NCI-H446 treated with DMSO at 0.1 percent for 48 hours (cell line): ENCODE measurements at places on chromosomes 7 and 10.

DNA sequence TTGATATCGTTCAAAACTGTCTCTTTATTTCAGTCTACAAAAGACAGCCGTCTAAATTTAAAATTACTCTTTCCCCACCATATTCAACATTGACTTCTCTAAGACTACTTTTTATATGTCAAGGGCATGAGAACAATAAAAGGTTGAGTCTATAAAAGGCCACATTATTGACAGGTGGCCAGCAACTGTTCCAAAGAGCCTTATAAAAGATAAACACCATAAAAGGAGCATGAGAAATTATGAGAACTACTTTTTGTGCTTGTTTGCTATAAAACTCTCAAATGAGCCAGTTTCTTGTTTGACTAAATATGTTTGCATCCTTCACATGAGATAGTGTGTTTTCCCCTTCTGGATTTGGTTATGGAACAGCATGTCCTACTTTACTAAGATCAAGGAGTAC is 189.2 kb downstream of the THSD7A start:
- no peak for DNase-seq

- no peak for DNase-seq
Observed at GRCh38 chr7:154419344-154419743, 367.1 kb downstream of the DPP6 start.

GRCh38 chr7:47539398-47540052 is 42.4 kb downstream of the TNS3 start:
- no peak for DNase-seq

DNA sequence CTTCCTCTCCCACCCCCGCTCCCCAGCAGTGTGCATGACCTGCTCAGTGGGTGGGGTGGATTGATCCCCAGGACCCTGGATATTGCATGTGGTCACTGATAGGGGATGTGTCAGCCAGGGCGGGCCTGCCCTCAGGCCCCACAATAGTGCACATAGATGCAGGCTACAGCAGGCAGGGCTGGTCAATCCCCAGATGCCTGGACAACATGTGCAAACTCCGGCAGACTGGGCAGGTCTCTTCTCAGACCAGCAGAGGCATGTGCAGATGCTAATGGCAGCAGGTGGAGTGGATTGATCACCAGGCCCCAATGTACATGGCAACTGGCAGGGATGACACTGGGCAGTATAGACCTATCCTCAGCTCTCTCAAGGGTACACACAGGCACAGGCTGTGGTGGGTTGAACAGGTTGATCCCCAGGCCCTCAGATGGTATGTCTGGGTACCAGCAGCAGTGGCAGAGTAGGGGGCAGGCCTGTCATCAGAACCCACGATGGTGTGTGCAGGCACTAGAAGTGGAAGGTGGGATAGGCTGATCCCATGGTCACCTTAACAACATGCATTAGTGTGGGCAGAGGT is 98.6 kb downstream of the LANCL2 start:
- DNase-seq: no peak

- no peak for DNase-seq
Observed at GRCh38 chr7:28862595-28863272, 95.4 kb downstream of the TRIL start.

DNA sequence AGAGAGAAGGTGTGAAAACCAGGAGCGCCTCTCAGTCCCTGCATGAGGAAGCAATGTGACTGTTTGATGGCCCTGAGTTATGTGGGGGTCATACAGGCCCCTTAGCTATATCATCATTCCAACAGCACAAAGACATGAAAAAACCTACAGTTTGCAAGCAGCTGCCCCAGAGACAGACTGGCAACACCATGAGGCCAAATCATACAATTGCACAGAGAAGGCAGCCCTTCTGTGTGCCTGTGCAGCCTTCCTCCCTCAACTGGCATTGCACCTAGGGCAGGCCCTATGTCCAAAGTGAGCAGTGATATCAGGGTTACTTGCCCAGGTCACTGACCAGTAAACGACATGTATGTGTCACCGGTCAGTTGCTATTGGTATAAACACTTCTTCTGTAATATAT is 41.6 kb downstream of the GPRIN2 start:
- DNase-seq: no peak

DNA sequence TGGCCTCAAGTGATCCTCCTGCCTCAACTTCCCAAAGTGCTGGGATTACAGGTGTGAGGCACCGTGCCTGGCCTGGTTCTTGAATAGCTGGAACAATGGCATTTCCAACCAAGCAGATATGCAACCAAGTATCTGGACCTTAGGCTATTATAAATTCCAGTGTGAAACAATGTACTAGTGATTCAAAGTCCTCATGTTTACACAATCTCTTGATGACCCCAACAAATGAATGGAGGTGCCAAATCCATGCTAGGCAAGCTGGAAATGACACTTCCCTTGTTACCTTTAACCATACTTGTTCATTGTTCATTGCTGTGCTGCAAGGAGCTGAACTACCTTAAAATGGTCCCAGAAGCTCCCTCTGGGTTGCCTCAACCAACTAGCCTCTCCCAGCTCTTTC is 282.2 kb upstream of the KLF14 start:
- no peak for DNase-seq

- no peak for DNase-seq
Observed at GRCh38 chr10:77801474-77802161, 124.9 kb downstream of the DLG5 start.

DNA sequence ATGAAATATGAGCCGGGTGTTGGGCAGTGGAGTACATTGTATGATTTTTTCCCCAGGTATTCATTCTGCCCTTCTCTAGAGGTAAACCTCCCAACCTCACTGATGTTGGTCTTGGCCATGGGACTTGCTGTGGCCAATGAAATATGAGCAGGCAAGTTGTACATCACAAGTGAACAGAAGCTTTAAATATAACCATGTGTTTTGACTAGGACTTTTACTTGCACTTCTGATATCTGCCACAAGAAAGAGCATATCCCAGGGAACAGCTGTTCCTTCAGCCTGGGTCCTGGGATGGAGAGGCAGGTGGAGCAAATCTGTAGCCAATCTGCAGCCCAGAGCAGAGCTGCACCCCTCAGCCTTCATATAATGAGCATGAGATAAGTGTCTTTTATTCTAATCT is 109.8 kb upstream of the PALS2 start:
- DNase-seq: no peak

DNA sequence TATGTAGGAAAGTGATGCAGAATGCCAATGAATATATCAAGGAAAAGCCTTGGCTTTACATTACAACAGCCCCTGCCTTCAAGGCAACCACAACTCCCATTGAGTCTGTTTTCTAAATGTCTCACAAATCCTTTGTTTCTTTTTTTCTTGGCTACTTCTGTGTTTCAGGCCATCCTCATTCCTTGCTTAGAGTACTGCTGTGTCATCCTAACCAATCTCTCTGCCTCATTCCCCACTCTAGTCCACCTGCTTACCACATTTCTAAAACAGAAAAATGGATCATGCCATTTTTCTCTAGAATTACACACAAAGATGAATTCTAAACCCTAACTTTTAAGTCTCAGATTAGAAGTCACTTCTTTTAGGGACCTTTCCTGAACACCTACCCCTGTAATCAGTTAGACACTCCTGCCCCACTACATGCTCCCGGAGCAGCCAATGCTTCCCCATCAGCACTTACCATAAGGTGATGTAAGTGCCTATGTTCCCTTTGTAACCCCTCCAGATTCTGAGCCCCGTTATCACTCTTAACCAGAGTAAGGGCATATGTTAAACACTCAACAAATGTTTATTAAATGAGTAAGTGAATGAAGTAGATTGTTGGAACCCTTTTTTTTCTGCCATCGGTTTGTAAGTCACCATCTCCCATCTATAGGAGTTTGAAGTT is 2.8 kb downstream of the BORCS7 start:
- no peak for DNase-seq

DNA sequence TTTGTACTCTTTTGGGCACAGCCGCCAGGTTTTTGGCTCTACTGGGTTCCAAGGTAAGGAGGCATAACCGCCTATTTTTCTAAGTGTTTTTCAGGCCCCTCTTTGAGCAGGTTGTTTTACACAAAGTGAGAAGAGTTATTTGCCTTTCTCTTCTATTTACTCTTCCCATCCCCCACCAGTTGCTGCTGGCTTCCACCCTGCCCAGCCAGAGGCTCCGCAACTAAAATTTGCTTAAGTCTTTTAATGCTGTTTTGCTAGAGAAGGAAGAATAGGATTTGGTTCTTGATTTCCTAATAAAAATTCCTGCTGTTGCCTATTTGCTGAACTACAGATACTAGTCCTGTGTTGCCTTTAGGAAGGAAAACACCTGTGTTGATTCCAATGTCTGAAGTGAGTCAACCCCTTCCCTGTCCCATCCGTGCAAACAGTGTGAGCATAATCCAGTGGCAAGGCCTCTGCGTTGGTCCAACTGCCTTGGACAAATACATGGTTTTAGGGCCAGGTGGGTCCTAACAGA is 1.9 kb downstream of the PLA2G12B start:
- no peak for DNase-seq

DNA sequence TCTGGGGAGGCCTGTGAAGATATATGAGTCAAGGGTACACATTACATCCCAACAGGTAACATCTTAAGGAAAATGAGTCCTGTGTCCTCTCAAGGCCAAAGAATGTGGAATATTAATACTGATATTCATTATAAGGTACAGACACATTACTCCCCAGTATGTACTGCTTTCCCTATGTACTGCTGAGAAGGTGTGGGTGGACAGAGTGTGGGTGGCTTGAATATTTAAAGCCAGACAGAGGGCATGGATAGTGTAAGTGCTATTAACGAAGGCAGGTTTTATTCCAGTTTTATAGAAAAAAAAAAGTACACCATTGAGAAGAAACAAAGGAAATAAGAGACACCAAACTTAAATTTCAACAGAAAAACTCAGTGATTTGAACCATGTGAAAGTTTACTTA is 1054.4 kb downstream of the XPNPEP1 start:
- DNase-seq: no peak

DNA sequence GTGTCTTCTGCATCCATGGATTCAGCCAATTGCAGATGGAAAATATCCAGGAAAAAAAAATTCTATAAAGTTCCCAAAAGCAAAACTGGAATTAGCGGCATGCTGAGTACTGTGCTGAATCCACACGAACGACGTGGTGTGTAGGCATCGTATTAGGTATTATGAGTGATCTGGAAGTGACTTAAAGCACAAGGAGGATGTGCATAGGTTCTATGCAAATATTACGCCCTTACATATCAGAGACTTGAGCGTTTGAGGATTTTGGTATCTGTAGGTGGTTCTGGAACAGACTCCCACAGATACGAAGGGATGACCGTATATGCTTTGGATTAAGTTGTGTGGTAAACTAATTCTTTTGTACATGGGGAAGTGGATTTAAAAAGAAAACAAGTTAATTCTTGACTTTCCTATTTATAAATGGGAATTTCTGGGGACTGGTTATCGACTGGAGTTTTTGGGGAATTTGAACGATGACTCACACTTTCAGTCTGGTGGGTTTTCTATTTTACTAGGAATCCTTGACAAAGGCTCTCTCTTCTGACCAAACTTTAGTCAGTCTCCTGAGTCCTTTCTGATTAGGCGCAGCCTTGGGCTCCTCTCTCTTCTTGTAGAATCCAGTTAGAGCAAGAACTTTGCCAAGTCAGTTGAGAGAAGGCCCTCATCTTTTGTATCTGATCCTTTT is 5.4 kb upstream of the NUB1 start:
- no peak for DNase-seq

DNA sequence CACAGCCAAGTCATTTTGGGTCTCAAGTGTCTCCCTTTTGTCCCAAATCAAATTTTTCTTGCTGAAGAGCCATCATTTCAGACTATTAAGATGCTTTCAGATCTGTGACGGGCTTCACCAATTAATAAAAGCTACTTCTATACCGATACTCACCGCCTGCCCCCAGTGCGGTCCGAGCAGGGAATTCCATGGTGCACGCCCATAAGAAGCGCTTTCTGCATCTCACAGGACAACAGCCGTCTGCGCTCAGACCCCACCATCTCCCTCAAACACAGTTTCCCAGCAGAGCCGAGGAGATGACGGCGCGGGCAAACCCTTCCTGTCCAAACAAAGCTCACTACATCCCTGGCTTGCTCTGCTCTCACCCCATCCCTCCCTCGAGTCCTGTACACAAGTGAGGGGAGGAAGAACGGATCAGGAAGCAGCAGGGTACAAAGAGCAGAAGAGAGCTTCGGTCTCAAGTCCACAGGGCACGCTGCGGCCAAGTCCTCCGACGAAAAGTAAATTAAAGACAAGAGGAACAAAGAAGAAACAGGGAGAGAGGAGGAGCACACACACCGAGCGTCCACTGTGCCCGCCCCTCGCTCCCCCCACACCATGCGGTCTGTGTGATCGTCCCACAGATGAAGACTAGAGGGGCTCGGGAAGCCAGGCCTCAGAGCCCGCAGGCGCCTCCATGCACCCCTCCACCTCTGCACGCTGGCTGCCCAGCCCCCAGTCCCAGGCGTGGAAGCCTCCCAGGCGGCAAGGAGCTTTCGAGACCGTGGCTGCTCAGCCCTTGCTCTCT is 121.9 kb downstream of the MAD1L1 start:
- DNase-seq: no peak

DNA sequence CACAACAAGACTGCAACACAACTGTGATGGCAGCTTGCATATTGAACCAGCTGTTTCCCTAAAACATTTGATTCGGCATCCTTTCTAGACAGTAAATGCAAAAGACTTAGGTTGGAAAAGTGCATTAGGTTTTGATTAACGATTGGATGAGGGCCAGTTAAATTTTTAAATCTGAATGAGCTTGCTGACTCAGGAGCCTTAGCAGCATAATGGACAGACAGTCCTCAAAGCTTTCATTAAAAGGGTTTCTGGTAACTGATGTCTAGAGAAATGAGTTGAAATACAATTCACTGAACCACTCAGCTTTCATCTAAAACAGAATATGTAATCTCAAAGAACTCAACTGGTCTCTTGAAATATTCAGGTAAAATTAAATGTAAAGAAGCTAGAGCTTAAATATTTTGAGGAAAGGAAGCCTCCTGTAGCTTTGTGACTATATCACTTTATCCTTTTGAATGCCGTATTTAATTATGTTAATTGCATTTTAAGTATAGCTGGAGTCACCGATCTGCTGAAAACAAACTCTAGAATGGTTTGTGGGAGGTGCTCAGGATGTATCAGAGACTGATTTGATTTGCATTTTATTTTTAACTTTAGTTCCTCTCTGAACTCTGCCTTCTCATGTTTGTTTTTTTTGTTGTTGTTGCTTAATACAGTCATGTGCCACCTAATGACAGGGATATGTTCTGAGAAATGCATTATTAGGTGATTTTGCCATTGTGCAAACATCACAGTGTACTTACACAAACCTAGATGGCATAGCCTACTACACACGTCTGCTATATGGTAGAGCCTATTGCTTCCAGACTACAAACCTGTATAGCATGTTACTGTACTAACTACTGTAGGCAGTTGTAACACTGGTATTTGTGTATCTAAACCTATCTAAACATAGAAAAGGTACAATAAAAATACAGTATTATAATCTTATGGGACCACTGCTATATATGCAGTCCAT is 29.2 kb upstream of the ATRNL1 start:
- DNase-seq: no peak

GRCh38 chr7:82110146-82110840 is 333.3 kb downstream of the CACNA2D1 start:
- no peak for DNase-seq
